ENCODE measurements at places on chromosomes 13 and 19. TPM values are rescaled to one million over a fixed set of nuclear protein-coding genes. Genes with fewer than 3 reads are reported as not detected.

- DNase-seq: peak; percentile 94
These were observed 48.0 kb downstream of the COMP start for GRCh38 chr19:18742838-18743783.

DNA sequence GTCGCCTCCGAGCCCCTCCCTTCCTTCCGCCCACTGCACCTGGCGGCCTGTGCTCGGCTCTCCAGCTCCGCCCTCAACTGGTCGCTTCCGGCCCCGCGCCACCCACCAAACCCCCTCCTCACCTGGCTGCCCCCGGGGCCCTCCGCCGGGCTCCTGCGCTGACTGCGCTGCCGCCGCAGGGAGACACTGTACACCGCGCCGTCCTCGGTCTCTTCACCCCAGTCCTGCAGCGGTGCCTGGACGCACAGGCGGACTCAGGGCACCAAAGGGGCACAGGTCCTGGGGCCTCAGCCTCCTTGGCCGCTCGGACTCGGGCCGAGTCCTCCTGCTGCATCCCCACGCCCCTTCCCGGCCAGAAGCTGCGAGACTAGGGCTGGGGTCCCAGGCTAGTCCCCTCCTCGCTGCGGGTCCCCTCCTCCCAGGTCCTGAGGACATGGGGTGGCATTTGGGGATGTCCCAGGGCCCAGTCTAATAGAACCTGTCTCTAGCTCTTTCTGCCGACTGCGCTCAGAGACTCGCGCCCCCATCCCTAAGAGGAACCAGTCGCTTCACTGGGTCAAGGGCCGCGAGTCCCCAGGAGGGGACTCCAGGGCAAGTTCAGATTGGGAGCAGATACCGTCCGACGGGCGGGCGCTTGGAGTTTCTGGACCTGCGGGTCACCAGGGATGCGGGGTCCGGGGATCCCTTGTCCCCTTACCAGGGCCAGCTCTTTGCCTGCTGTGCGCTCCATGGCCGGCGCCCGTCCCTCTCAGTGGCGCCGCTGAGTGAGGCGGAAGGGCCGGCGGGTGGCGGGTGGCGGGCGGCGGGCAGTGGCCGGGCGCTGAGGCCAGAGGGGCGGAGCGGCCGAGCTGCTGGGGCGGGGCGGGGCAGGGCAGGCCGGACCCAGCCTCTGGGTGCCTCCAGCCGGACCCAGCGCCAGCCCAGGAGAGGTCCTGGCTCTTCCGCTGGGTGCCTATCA is at the start of gene RGL3:
Gene RGL3 (minus strand): TSS at position 766 of the 958 bp plus-strand sequence. CDS start 36 bp downstream, at position 730.
- no peak for DNase-seq

PSG1 gene
- total RNA-seq: not detected

FCER2 gene
- 0.79 TPM for total RNA-seq

Data from testis (tissue), 5 donors.